ENCODE measurements at places on chromosomes 7 and 10.

GRCh38 chr7:36115448-36116321 is 37.4 kb upstream of the EEPD1 start:
- peak; percentile 81 for DNase-seq

DNA sequence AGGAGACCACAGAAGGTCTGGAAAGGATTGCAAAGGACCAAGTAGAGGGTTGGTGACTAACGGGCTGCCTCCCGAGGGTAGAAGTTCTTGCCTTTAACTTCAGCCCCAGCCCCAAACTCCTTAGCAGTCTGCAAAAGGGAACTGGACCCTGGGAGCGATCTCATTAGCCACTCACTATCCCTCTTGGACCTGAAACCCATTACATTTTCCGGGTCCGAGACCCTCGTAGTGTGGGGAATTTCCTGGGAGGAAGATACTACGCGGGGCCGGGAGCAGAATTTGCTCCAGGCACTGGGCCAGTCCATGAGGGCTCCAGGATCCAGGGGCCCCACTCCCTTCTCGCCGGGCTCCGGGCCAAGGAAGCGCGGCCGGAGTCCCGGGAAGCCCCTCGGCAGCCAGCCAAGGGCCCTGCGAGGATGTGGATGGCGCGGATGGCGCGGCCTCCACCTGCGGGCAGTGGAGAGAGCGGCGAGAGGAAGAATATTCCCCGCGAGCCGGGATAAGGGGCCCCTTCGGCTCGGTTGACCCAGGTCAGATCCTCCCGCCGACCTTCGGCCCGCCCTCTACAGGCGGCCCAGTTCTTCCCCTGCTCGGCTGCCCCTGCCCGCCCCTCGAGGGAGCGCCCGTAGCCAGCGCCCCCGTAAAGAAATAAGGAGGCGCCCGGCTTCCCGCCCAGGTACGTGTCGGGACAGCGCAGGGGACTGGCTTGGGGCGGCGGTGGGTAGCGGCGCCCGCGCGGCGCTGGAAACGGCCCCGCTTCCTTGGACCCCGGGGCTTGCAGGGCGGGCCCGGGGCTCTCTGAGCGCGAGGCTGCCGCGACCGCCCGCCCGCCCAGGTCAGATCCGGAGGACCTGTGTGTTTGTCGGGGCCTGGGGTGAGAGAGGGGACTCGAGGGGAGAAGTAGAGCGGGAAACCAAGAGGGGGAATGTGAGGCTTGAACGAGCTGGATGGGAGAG is at the start of gene MYO3A:
TSS of gene MYO3A (plus strand) at position 577 of the 956 bp plus-strand sequence. CDS start 17,882 bp downstream, outside the sequence.
- DNase-seq: peak; percentile 60

GRCh38 chr10:7958442-7958841 is 96.0 kb upstream of the GATA3 start:
- no peak for DNase-seq

DNA sequence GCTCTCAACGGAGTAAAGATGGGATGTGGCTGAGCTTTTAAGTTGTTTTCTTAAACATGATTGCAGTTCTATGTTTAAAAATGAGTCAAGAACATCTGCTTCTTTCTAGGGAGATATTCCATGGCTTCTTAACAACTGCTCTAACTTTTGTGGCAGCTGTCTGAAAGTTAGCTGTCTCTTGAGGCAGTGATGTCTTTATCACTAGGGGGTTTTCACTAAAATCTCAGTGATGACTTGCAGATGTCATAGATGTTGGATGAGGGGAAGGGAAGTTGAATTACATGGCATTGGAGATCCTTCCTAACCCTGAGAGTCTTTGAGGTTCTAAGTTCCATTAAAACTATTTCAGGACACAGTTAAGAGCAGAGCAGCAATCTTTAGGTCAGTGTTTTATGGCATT is 43.5 kb downstream of the PRKG1 start:
- DNase-seq: no peak

DNA sequence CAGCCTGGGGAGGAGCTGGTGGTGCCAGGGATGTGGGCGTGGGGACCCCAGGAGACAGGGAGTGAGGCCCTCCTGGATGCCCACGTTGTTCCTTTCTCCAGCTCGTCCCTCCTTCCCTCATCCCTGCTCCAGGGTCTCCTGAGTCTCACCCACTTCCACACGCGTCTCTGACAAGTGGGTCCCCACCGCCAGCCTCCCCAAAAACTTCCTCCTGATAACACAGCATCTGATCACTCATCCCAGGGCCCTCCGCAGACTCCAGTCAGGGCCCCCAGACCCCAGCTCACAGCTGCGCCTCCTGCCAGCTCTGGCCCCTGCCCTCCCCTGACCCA is 60.6 kb upstream of the INPP5A start:
- DNase-seq: no peak

Measured in right cardiac atrium (tissue), 5 donors.